Pons (tissue), 1 donor: ENCODE measurements at places on chromosomes 2 and 18.

- no peak for DNase-seq
These were observed 53.5 kb upstream of the TMEM200C start for GRCh38 chr18:5948781-5949180.

GRCh38 chr18:44857744-44858491 lies 177.2 kb downstream of the SETBP1 start:
- no peak for DNase-seq

DNA sequence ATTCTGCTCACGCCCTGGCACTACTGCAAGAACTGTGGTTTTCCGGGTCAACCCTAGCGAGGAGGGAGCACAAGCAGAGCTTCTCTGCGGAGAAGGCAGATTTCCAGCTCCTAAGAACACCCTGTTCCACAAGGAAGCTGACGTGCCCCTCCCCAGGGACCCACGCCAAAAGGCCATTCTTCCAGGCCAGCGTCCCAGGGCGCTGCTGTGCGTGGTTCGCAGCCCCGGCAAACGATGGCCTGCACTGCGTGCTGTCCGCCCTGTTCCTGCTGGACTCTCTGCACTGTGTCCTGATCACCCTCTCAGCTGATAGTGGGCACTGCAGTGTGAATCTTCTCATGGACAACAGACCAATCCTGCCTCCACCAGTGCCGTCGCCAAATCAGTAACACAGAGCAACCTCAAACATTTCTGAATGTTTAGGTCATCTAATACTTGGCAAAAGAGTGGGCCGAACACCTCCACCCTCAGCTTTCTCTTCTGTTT lies 49.1 kb downstream of the ADI1 start:
- DNase-seq = peak; percentile 32

- DNase-seq = no peak
These were observed 77.0 kb downstream of the UPP2 start for GRCh38 chr2:158178646-158179045.

DNA sequence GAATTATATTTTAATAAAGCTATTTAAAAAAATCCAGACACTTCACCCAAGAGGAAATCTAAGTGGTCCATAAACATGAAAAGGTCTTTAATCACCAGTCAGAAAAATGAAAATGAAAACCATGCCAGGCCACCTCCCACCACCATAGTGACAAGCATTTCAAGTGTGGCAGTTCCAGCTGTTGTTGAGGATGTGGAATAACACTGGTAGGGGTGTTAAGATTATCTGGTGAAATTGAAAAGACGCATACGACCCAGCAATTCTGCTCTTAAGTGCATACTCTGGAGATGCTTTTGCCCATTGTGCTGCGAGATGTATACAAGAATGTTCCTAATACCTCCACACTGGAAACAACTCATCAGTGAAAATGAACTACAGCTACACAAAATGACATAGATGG lies 82.2 kb downstream of the MSH2 start:
- no peak for DNase-seq

DNA sequence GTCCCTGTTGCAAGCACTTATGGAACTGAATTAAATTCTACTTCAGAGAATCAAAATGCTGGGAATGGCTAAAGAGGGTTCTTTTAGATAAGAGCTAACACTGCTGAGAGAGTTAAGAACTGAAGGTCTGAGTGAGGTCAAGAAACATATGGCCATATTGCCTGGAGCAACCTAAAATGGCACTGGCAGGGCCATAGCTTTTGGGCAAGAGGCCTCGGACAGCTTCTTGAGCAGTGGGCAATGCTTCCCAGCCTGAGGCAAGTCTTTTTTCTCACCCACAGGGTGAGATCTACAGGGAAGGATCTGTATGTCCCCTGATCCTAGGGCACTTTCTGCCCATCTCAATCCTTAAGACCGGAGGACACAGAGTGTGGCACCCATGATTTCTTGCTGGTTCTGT lies 244.6 kb upstream of the NT5C1B start:
- no peak for DNase-seq

DNA sequence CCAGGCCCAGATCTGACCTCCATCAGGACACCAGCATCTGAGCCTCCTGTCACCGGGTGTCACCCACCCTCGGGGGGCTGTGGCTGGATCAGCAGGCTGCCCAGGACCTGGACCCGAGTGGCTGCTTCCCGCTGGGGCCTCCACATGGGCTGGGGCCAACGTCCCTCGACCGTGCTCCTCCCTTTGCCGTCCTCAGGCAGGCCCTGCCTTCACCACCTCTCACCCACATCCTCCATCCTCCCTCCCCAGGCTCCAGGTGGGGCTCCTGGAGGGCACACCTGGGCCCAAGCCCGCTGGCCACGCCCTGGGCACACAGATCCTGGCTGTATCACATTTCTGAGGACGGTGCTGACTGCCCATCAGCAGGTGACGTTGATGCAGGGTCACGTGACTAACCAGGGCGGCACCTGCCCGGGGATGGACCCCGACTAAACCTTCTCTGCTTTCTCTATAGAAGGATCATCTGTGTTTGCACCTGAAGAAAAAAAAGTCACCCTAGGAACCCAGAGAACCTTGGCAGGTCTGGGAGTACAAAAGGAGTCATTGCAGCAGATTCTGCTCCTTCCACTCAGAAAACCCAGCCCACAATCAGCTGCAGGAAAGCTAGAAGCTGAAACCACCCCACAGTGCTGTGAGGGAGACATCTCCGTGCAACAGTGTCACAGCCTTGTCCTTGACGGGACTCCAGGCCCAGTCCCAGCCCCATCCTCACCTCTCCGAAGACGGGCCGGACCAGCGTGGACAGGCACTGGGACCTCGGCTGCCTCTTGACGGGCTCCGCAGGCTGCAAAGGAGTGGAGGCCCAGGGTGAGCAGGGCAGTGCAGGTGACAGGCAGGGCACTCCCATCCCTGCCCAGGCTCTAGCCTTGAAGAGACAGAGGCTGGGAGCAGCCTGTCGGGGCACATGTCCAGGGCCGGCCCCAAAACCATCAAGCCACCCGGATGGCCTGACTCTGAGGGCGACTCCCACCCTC lies 11.2 kb downstream of the STK25 start:
- no peak for DNase-seq

GRCh38 chr2:84830095-84830494 lies 50.8 kb downstream of the TRABD2A start:
- peak; percentile 35 for DNase-seq

DNA sequence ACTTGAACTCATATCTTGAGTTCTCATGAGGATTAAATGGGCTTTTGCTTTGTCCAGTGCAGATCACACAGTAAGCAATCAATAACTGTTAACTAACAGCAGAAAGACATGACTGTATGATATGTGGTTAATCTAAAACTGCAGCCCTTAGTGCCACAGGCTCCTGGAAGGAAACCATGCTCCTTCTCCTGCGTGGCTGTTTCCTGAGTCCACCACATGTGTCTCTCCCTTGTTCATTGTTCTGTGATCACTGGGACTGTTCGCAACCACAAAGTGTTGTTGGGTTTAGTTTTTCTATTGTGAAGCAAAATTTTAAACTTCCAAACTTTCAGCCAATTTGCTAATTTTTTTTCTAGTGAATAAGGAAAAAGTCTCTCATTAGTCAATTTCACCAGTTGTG lies 130.9 kb upstream of the PTPRM start:
- DNase-seq = no peak

- DNase-seq = no peak
These were observed 46.4 kb upstream of the SPP2 start for GRCh38 chr2:234003972-234004617.

GRCh38 chr18:74454279-74454751 lies 2.8 kb downstream of the DIPK1C start:
- peak; percentile 97 for DNase-seq

DNA sequence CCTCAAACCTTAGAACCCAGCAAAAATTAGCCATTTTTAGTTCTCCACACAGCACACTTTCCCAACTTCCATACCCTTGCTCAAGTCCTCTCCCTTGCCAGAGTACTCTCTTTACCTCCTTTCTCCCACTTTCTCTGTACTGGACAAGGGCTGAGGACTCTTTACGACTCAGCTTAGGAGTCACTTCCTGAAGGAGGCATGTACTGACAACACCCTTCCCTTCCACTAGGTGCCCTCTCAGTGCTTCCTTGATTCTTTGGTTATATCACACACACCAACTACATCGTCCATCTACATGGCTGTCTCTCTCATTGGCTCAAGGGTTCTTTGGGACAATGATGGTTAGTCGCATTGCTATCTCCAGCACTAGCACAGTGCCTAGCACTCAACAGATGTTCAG lies 5.2 kb upstream of the C18orf63 start:
- peak; percentile 12 for DNase-seq

DNA sequence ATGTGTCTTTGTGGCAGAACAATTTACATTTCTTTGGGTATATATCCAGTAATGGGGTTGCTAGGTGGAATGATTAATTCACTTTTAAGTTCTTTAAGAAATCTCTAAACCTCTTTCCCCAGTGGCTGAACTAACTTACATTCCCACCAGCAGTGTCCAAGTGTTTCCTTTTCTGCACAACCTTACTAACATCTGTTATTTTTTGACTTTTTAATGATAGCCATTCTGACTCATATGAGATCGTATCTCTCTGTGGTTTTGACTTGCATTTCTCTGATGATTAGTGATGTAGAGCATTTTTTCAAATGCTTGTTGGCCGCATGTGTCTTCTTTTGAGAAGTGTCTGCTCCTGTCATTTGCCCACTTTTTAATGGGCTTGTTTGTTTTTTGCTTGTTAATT lies 43.1 kb upstream of the PTH2R start:
- no peak for DNase-seq
